ENCODE measurements at places on chromosomes 16 and 17. TPM values are rescaled to one million over a fixed set of nuclear protein-coding genes. Genes with fewer than 3 reads are reported as not detected.
A peak's percentile ranks its signal among the peaks of the same experiment; 100 is the strongest.

Gene GINS3
- total RNA-seq: 29.0 TPM

Gene PMFBP1
- total RNA-seq: 0.42 TPM

Gene MT1E
- 201 TPM for total RNA-seq

Gene P2RX1
- not detected for total RNA-seq

Gene TBX21
- not detected for total RNA-seq

Gene ALOX12
- total RNA-seq: not detected

Gene MAPT
- total RNA-seq: 0.51 TPM

Gene CHST5
- not detected for total RNA-seq

Gene NPIPA8
- total RNA-seq: 9.4 TPM

Gene SCNN1B
- total RNA-seq: not detected

Gene HSD11B2
- total RNA-seq: not detected

Gene KAT7
- total RNA-seq: 64.9 TPM

DNA sequence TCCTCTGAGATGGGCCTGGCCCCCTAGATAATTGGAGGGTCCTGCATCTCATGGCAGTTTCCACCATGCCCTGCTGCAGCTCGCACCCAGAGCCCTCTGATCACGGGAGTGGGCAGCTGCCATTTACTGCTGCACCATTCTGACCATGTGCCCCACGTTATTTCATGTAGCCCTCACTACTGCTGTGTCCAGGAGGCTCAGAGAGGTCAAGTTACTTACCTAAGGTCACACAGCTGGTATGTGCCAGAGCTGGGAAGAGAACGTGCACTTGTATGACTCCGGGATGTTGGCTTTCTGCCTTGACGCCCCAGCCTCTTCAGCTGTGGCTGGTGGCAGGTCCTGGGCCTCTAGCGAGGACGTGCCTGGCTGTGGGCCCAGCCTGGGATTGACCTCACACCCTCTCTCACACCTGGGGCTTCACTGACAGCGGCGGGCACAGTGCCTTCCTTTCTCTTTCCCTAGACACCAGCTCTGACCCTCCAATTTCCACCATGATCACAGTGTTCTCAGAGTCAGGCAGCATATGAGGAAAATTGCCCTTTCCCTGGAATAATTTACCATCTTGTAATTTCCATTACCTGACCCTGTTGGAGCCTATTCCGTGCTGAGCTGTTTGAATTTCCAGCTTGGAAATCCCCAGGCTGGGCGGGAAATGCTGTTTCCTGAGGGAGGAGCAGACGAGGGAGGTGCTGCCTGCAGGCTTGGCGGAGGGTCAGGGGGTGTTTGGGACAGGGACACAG is 18.5 kb upstream of the DOC2B start:
- DNase-seq: peak; percentile 85

DNA sequence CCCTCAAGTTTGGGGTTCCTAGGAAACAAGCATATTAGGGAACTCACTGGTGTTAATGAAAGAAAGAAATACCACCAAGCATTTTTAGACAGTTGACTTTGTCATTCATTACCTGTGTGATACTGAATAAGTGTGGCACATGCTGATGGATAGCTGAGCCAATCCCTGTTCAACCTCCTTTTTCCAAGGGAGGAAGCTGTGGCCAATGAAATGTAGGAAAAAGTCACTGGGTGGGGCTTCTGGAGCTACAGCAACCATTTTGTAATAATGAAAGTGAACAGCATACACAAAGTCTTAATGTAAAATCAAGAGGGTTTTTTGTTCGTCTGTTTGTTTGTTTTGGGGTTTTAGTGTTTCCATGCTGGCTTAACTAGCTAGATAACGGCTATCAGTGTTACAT is 254.3 kb upstream of the SALL1 start:
- no peak for DNase-seq

DNA sequence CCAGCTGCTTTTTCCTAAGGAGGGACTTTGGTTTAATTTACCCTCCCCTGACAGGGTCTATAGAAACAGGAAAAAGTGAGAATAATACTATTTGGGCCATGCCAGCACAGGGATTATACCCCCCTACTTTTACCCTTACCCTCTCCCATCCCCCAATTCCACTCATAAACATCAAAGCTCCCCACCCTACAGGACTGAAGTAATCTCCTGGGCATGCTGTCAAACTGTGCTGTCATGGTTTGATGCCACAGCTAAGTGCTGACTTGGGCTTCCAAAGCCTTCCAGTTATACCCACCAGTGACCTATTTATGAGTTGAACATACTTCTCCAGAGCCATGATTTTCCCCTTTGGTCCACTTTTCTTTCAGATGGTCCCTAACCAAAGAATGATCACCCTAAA is 12.8 kb downstream of the PHF12 start:
- DNase-seq: no peak

DNA sequence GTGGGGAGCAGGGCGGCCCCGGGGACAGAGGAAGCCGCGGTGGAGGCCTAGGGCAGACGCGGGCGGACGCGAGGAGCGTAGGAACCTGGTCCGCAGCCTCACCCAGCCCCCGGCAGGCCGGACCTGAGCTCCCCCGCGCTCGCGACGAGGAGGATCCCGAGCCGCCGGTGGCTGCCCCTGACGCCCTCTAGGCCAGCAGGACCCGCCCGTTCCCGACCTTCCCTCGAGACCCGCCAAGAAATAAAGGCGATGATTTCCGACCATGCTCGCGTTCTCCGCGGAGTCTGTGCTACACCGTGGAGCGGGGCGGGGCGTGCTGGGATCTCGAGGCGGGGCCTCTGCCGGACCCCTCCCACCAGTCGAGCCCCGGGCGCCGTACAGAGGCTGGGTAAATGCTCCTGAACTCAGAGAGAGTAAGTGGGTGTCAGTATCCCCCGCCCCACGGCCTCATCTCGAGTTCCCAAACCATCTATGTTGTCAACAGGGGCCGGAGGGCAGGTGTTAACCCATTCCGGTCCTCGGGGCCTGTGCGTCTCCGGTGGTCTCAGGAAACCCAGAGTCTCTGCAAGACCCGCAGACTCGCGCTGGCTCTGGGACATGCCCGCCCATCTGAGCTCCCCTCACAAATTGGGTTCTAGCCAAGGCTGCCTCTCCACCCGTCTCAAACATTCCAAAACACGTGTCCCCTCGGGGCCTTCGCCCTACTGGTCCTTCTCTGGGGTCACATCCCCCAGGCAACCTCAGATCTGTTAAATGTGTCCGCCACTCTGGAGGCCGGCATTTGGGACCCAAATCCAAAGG is 13.7 kb downstream of the SYCE1L start:
- DNase-seq: peak; percentile 62

- DNase-seq: no peak
Measured at GRCh38 chr17:53353919-53354351, 468.8 kb upstream of the KIF2B start.

GRCh38 chr16:69941251-69942098 is 9.7 kb upstream of the CLEC18A start:
- DNase-seq: no peak

GRCh38 chr17:15298176-15298575 is 33.0 kb upstream of the PMP22 start:
- DNase-seq: no peak

GRCh38 chr16:31083081-31083480 is 5.7 kb downstream of the PRSS53 start:
- DNase-seq: no peak

DNA sequence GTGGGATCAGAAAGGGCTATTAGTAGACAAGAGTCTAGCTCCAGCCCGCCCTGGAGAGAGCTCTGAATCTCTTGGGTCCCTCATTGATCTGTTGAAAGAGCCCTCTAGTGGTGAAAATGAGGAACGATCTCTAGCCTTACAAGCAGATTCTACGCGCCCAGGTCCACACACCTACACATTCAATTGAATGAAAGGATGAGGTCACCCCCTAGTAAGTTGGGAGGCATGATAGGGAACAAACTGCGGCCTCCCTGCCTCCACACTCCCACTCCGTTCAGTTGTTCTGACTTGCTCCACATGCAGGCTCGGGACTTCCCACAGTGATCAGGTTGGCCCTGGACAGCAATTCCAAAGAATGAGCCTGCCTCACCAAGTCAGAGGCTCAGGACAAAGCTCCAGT is 2.9 kb upstream of the CACNG3 start:
- peak; percentile 43 for DNase-seq

GRCh38 chr16:66516509-66516807 is 33.5 kb downstream of the TK2 start:
- DNase-seq: no peak

DNA sequence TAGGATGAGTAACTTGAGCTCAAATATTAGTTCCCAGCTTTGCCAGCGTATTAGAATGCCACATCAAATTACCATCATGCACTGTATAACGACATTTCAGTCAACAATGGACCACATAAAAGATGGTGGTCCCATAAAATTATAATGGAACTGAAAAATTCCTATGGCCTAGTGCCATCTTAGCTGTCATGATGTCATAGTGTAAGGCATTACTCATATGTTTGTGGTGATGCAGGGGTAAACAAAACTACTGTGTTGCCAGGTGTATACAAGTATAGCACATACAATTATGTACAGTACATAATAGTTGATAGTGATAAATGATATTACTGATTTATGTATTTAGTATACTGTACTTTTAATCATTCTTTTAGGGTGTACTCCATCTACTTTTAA is 54.4 kb upstream of the NETO2 start:
- no peak for DNase-seq

- DNase-seq: no peak
Measured at GRCh38 chr16:21560462-21560861, 38.9 kb upstream of the METTL9 start.

- no peak for DNase-seq
Measured at GRCh38 chr17:2693561-2694380, 17.8 kb downstream of the CLUH start.

DNA sequence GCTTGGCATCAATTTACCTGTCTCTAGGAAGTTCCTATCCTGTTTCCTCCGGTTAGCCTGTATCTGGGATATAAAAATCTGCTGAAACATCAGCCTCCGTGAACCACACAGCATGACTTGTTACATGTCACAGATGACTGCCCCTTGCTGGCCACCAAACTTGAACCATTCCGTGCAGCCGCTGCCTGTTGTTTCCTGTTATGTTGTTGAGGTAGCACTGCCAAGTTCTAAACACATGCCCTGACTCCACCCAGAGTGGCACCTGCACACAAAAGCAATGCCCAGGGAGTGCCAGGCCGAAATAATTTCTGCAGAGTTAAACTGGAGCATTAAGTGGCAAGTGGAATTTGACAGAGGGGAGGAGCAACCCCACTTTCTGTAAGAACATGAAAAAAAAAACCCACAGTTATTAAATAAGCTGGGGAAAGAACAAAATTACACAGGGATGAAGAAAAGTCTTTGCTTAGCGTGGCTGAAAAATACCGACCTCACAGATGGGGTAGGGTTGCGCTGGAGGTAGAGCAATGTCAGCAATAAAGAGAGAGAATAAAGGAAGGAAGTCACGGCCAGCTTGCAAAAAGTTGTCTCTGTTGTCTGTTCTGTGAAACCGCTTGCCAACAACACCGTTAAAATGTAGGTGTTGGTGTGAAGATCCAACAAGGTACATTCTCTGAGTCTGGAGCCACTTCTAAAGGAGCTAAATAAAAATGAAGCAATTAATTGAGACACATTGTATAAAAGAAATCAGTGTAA is 174.6 kb upstream of the CDH13 start:
- DNase-seq: no peak

GRCh38 chr16:78200623-78201096 is 101.2 kb downstream of the WWOX start:
- no peak for DNase-seq

DNA sequence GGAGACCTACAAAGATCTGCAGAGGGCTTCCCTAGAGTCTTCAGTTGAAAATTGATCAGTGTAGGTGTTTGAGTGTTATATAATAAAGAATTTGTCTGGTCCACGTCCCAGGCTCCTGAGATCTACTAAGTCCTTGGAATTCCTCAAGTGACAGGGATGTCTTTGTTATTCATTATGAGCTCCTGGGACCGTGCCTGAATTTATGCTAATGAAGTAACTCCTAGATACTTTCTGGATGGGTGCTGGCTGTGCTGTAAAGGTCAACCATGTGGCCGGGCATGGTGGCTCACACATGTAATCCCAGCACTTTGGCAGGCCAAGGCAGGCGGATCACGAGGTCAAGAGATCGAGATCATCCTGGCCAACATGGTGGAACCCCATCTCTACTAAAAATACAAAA is 43.7 kb downstream of the CDC27 start:
- no peak for DNase-seq

GRCh38 chr16:57600048-57600835 is 28.2 kb upstream of the ADGRG1 start:
- DNase-seq: peak; percentile 45

DNA sequence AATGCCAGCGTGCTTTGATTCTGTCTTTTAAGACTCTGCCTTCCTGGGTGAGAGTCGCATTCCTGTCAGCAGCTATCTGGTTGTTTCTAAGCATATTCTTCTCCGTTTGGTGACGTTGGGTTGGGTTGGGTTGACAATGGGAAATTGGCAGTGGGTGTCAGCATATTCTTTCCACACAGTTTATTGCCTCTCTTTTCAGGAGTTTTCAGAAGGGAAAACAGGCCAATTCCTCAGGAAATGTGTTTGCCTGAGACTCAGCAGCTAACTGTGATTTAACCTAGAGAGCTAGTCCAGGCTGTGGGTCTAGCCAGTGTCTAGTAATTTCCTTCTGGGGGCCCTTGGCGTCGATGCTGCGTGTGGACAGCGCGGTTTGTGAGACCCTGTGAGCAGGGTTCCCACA is 21.2 kb downstream of the EPN2 start:
- DNase-seq: peak; percentile 63

- DNase-seq: no peak
Measured at GRCh38 chr16:3858801-3859200, 21.7 kb downstream of the CREBBP start.

DNA sequence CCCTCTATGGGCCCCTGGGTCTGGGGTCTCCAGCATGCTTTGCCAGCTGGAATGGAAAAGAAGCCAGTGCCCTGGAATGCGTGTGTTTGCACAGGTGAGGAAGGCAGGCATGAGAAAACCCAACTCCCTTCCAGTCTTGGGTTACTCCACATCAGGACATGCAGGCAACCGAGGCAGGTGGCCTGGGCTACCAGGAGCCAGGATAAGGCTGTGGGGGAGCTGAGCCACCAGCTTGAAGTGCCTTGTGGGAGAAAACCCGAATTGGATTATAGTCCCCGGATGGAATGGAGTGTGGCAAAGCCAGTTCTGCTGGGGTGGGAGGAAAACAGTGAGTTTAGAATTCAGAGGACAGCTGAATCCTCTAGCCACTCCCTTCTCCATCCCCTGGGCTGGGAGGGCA is 7.2 kb downstream of the SRCIN1 start:
- DNase-seq: peak; percentile 11

- peak; percentile 95 for DNase-seq
Measured at GRCh38 chr17:8226536-8227237, 16.3 kb upstream of the AURKB start.

- no peak for DNase-seq
Measured at GRCh38 chr16:84007965-84008364, 34.6 kb downstream of the SLC38A8 start.

All from endothelial cell of umbilical vein (primary cell).